Stomach (tissue), 19 donors: ENCODE measurements at places on chromosomes 4 and X. TPM values are rescaled to one million over a fixed set of nuclear protein-coding genes. Genes with fewer than 3 reads are reported as not detected.
A peak's percentile ranks its signal among the peaks of the same experiment; 100 is the strongest.

The FAM47E gene
- 9.0 TPM for total RNA-seq

The SRPX2 gene
- 15.1 TPM for total RNA-seq

The SMR3B gene
- not detected for total RNA-seq

GRCh38 chr4:38154681-38155588, 194.7 kb downstream of the PTTG2 start:
- no peaks in the 10 kb centered on the region for H3K36me3 ChIP-seq
- peak; percentile 79 for DNase-seq
- H3K27ac ChIP-seq, result peak overlapping the region; percentile 92
- H3K27me3 ChIP-seq, result no peaks in the 10 kb centered on the region
- peak overlapping the region; percentile 20 for H3K4me3 ChIP-seq

DNA sequence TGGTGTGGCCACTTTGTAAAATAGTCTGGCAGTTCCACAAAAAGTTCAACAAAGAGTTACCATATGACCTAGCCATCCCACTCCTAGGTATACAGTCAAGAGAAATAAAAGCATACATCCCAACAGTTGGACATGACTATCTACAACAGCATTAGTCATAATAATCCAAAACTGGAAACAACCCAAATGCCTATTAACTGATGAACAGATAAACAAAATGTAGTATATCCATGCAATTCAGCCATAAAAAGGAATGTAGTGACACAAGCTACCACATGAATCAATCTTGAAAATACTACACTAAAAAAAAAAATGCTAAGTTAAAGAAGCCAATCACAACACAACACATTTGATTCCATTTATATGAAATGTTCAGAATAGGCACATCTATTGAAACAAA, 16.1 kb downstream of the MED14 start:
- H3K4me3 ChIP-seq, result no peak overlapping the region
- no peaks in the 10 kb centered on the region for H3K27me3 ChIP-seq
- no peak overlapping the region for H3K27ac ChIP-seq

GRCh38 chr4:113979148-113979904, at the start of gene ARSJ:
Gene ARSJ, minus strand, starts transcription at chr4:113979647. Its CDS starts 813 bp downstream, at chr4:113978834.
- no peaks in the 10 kb centered on the region for H3K36me3 ChIP-seq
- peak within 1 kb of the TSS; percentile 62 for H3K4me3 ChIP-seq
- H3K4me1 ChIP-seq, result peaks cover 10% of the 10 kb centered on the region

DNA sequence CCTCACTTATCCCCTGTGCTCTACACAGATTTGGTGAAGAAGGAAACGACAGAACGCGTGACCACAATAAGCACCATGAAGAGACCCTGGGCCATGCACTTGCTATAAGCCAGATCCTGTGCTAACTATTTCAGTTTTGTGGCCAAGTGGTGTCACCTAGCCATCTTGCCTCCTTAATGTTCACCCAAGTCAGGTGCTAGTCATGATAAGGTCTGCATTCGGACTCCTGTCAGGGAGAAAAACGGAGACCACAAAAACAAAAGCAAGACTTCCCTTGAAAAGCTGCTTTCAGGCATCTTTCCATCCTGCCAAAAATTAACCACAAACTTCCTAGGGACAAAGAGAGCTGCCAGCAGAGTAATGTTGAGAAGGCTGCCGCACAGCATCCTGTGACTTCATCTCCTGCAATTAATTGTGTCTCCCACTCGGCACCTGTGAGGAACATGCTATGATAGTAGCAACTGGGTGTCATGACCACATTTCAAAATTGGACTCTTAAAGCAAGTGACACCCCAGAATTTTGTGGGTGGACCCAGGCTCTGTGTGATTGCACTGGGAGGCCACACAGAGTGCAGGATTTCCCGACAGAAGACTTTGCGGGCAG, 8.8 kb upstream of the IDS start:
- H3K4me1 ChIP-seq, result no peaks in the 10 kb centered on the region
- H3K4me3 ChIP-seq, result no peak overlapping the region
- no peak for DNase-seq
